ENCODE measurements at places on chromosomes 11 and 22.
A peak's percentile ranks its signal among the peaks of the same experiment; 100 is the strongest.

GRCh38 chr11:3616721-3617460 is 24.9 kb downstream of the ART5 start:
- DNase-seq = no peak

- peak; percentile 84 for DNase-seq
These were observed 27.7 kb downstream of the CACNA1I start for GRCh38 chr22:39598017-39598965.

GRCh38 chr11:115676206-115676605 is 172.0 kb upstream of the CADM1 start:
- no peak for DNase-seq

DNA sequence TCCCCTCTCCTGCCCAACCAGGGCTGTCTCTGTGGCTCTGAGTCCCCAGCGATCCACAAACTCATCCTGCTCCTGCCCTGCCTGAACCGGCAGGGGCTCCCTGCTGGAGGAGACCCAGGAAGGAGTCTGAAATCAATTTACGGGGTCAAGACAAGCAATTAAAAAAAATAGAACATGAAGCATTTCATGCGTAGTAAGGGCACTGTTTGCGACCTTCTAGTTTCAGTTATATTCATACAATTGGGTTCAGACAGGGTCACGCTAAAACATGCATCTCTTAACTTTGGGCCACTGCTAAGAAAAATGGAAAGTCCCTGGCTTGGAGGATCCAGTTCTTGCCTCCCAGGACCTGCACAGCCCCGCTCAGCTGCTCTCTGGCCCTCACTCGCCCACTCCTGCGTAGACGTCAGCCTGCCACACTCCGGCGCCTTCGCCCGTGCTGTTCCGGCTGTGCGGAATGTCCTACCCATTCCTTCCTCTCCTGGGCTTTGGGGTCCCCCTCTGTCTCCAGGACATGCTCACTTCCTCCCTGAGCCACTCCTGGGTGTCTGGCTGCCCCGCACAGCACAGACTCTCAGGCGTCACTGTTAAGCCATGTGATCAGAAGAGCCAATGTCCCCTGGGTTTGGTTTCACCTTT is 12.8 kb downstream of the NFAM1 start:
- no peak for DNase-seq

DNA sequence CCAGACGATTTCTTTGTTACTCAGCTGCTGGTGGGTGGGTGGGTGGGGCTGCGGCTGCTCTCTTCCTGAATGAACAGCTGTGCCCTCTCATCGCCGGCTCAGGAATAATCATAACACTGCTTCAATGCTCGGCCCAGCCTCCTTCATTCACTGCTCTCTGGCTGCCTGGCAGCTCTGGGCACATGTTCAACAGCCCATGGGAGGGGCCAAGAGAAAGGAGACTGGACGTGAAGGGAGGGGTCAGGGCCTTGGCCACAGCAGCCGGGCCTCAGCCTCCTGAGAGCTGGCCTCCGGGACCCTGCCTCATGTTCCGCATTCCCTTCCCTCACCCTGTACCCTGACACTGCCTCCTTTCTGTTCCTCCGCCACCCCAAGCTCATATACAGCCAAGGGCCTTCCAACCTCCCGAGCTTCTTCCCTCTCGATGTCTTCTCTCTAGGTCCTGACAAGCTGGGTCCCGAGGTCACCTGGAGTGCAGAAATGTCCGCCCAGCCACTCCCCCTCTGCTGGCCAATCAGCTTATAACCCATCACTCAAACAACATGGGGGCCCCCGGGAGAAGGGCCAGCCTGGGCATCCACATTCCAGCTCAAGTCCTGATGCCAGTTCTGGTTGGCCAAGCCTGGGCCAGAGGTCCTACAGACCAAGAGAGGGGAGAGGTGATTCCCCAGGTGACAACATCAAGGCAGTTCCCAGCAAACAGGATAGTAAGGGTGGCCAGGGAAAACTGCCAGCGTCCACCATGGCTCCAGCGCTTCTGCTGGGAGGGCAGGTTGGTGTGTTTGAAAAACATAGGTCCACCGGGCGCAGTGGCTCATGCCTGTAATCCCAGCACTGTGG is 3.2 kb upstream of the CSDC2 start:
- no peak for DNase-seq

DNA sequence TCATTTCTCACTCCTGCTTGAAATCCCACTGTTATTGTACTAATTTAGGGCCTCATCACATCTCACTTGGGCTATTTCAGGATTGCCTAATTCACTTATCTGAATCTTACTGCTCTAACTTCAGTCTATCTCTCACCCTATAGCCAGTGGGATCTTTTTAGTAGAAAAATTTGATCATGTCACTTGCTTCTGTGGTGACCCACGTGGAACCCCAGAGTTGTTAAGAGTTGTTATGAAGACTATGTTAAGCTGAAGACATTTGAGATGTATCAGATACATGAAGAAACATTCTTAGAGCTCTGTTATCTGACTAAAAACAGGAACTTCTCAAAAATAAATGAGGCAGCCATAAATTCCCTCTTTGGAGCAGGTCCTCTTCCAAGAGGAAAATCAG is 1375.6 kb upstream of the TENM4 start:
- no peak for DNase-seq
